ENCODE measurements at places on chromosomes 5 and 9.

GRCh38 chr9:134195558-134195957, 31.2 kb upstream of the RNU6ATAC start:
- no peak for DNase-seq

GRCh38 chr9:6415266-6415665, 2.3 kb downstream of the UHRF2 start:
- no peak for DNase-seq

GRCh38 chr5:76859591-76860247, 9.9 kb downstream of the S100Z start:
- no peak for DNase-seq

DNA sequence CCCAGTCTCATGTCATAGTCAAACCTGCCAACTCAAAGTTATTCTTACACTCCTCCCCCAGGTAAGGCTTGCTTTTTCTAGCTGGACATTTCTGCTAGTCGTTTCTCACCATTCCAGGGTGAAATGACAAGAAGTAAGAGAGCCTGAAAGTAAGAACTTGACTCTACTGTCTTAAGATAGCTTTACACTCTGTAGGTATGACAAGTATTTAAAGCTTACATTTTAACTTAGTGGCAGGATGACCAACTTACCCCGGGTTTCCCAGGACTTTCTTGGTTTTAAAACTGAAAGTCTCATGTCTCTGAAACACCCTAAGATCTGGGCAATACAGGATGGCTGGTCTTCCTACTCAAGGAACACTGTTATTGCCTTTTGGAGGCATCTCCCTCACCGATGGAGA, 67.5 kb upstream of the PIK3R1 start:
- no peak for DNase-seq

DNA sequence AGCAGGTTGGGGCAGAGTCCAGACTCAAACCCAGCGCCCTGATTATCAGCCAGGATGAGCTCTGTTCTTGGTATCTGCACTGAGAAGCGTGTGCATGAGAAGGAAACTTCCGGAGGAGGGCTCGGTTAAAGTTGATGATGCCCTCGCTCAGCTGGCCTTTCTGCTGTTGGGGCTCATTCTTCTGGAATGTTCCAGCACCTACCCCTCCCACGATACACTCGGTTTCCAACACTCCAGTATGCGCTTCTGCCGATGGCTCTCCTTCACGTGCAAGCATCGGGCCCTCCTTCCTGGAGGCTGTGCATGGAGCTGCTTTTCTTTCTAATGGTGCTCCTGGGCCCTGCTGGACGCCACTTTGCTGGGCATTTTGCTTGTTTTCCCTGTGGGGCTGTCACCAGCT, 134.0 kb downstream of the RXRA start:
- no peak for DNase-seq

DNA sequence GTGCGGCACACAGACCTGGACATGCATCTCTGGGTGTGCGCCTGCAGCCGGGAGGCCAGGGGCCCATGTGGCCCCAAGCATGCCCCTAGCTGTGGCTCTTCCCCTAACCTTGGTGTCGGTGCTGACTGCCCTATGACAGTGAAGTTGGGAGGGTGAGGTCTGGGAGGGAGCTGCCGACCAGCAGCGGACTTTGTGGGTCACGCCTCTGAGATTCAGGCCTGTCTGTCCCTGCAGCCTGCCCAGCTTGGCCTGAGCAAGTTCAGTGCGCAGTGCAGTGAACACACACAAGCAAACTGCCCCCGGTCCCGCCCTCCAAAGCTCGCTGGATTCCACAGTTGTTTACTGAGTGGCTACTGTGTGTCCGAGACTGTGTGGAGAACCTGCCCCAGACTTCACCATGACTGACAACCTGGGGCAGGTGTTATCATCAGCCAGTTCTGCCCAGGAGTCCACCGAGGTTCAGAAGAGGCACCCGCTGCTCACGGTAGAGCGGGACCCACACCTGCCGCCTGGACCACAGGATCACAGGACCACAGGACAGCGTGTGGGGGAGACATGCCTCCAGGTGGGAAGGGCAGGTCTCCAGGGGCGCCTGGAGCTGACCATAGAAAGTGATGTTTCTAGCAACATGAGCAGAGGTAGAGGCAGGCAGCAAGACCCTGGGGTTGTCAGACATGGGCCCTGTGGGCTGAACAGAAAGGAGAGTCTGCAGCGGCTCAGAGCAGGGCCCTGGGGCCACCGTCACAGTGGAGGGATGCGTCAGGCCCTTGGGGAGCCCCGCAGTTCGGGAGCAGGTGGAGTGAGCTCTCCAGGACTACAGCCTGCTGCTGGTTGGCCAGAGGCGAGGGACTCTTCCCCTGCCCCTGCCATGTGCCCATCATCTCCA, 105.1 kb downstream of the PHF2 start:
- DNase-seq, result no peak

DNA sequence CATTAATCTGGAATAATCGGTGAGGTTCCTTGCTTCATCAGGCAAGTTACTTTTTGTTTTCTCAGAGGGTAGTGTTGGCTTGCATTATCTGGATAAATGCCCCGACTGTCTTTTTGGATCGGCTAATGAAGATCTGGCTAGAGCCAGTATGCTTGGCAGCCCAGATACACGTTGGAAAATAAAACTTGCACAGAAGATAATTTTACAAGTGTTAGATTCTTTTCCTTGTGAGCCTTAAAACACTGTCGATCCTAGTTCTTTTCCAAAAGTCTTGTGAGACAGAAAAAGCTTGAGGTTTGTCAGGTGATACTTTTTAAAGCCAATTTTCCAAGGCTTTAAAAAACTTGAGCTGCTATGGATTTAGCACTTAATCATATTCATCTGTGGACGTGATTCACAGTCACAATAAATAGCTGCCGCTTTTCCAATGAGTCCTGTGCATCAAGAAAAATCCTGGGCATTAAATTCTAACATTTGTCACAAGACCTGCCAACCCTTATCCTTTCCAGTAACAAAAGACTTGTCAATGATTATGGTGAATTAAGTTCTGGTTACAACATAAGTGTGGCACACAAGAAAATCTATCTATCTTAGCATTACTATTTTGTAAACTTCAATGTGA, 68.5 kb downstream of the PRLR start:
- no peak for DNase-seq

- no peak for DNase-seq
Observed at GRCh38 chr5:146447734-146448380, 724 bp downstream of the TCERG1 start.

DNA sequence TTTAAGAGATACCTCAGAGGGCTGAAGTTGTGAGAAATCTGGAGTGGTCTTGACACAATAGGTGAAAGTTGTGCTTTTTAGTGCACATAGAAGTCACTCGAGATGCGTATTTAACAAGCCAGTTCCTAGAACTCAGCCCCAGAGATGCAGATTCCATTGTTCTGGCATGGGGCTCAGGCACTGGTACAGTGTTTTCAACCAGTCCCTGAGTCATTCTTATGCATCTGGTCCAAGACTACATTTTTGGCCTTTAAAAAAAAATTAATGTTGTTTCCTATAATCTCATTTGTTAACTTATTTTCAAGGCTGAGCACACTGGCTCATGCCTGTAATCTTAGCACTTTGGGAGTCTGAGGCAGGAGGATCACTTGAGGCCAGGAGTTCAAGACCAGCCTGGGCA, 29.6 kb downstream of the PTTG1 start:
- no peak for DNase-seq
